ENCODE measurements at places on chromosomes 4 and X. TPM values are rescaled to one million over a fixed set of nuclear protein-coding genes. Genes with fewer than 3 reads are reported as not detected.

The PDE5A gene
- total RNA-seq: 26.7 TPM

The ZNF182 gene
- 1.6 TPM for total RNA-seq

The GSX2 gene
- total RNA-seq: not detected

The TRIM2 gene
- 5.8 TPM for total RNA-seq

The FATE1 gene
- not detected for total RNA-seq

The ARHGAP6 gene
- 0.64 TPM for total RNA-seq

The RRH gene
- total RNA-seq: 0.18 TPM

The NPY1R gene
- 2.4 TPM for total RNA-seq

The DUX4 gene
- not detected for total RNA-seq

The FDCSP gene
- total RNA-seq: not detected

The FGF16 gene
- total RNA-seq: not detected

The GLRA3 gene
- not detected for total RNA-seq

The SHROOM4 gene
- 5.7 TPM for total RNA-seq

The MSX1 gene
- not detected for total RNA-seq

The EOLA2 gene
- total RNA-seq: 23.3 TPM
